ENCODE measurements at places on chromosomes 2 and 18.

GRCh38 chr2:85239102-85239501 lies 88.7 kb downstream of the TGOLN2 start:
- DNase-seq = no peak

DNA sequence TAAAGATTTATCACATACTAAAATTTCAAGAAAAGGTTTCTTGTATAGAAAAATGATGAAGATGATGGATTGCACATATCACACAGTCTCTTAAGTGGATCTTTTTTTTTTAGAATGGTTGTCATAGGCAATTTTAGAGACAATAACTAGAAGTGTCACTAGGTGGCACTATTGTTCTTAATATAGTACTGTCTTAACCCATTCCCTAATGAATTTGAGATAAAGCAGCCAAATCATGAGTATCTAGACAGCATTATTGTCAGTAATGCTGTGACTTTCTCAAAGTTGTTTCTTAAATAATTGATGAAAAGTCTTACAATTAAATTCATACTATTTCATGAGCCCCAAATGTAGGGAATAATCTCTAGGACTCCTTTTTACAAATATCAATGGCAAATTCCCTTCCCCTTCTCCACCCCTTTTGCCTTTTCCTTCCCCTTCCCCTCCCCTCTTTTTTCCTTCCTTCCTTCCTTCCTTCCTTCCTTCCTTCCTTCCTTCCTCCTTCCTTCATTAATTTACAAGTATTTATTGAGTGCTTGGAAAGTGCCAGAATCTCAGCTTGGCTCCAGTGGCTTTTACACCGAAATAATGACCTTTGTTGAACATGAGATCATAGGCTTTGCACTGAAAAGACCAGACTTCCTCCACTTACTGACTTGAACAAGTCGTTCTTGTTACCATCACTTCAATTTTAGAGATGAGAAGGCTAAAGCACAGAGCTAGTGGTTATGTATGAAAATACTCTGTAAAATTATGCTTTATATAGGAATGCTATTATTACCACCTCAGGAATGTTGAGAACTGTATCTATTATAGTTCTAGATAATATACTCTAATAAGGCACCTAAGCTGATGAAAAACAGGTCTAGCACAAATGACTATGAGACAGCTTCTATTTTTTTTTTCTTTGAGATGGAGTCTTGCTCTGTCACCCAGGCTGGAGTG lies 19.8 kb downstream of the MYL12B start:
- DNase-seq = no peak

DNA sequence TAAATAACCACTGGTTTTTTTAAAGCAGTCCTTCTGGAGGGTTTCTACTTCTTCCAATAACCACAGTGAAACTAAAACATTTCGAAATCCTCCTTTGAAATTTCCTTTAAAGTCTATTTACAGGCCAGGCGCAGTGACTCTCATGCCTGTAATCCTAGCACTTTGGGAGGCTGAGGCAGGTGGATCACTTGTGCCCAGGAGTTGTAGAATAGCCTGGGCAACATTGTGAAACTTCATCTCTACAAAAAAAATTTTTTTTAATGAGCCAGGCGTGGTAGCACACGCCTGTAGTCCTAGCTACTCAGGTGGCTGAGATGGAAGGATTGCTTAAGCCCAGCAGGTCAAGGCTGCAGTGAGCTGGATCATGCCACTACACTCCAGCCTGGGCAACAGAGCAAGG lies 15.2 kb downstream of the KIDINS220 start:
- no peak for DNase-seq

DNA sequence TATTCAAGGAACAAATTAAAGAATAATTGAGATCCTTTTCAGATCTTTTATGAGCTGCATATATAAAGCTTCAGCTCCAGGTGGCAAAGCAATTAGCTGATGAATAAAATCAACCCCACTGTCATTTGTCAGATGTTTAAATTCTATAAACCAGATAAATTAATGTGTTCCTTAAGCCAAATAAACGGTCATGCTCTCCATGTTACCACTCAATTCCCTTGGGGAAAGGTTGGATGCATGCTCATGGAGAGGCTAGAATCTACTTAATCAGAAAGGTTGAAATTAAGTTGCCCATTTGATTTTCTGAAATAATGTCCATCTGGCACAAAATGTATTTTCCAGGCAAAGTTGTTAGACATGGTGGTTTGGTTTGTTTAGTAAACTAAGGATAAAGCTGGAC lies 282.5 kb upstream of the SPRED2 start:
- no peak for DNase-seq

DNA sequence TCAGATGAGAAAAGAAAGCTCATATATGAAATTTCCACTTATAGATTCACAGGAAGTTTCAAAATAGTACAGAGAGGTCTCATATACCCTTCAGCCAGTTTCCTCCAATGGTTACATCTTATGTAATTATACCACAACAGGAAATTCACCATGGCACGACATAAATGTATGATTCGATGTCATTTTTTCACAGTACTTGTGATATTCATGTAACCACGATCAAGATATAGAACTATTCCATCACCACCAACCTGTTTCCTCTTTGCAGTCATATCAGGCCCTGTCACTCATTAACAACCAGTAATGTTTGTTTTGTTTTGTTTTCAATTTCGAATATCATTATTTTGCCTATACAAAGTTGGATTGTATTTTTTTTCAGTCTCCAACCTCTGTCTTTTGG lies 314.3 kb upstream of the POU3F3 start:
- DNase-seq = no peak

DNA sequence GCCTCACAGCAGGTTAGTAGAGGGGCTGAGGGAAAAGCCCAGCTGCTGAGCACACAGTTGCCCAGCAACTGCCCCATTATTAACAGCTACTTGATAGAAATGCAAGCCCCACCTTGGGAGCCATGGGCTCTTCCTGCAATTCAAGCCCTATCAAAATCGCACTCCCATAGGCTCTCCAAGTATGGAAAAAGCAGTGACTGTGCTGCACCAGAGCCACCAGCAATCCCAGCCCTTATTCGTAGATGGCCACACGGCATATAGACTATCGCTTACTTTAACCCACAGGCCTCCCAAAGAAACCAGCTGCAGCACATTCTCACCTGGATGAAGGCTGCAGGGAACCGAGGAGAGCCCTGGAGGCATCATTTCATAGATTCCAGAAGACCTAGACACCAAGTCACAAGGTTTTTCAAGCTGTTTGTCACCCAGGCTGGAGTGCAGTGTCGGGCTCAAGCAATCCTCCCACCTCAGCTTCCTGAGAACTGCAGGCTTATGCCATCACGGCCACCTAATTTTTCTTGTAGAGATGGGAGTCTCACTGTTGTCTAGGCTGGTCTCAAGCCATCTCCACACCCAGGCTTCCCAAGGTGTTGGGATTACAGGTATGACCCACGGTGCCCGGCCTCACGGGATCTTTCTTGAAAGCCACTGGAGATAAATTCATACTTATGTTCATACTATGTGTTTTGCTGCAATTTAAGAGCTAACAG lies 11.3 kb downstream of the NCL start:
- peak; percentile 24 for DNase-seq

DNA sequence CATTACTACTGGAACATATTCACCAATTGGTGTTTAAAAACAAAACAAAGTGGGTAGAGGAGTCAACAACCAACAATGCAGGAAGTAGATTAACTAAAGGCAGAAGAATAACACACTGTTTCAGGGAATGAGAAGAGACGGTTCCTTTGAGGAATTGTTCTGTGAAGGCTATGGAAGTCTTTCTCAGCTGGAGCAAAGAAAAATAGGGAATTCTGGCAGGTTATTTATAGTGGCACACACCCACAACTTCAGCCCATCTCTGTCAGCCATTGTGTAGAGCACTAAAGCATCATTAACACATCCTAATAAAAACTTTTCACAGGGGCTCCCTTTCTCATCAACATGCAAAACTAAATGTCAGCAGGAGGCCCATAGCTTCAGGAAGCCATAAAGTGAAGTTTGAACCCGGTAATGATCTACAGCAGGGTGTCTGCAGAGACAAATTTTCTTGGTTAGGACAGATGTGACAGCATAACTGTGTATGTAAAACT lies 113.6 kb downstream of the CDH2 start:
- no peak for DNase-seq

DNA sequence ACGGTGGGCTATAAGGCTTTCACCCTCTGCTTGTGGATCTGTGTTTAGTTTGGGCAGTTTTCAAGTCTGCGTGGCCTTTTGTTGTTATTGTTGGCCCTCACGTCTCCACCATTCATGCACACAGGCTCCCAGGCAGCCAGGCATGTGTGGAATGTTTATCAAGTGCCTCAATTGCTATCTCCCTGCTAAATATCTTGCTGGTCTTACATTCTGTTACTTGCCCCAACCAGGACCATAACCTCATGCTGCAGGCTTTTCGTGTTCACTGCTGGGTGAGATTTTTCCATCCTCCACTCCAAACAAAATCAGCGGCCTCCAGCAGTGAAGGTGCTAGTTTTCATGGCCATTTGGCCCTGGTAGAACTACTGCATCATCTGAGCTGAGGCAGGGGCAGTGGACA lies 63.0 kb upstream of the DSC1 start:
- DNase-seq = no peak

GRCh38 chr2:224937887-224938286 lies 104.4 kb downstream of the DOCK10 start:
- no peak for DNase-seq

GRCh38 chr2:238100821-238101771 lies 956 bp downstream of the ESPNL start:
- no peak for DNase-seq

- DNase-seq = peak; percentile 15
These were observed 1.9 kb upstream of the ESPNL start for GRCh38 chr2:238097988-238098871.

GRCh38 chr2:99572373-99573164 lies 82.8 kb upstream of the REV1 start:
- no peak for DNase-seq

Data from activated T-cell treated with anti-CD3 and anti-CD28 coated beads, Interleukin-2, amount 50 U/mL, for 1 hour (primary cell).